ENCODE measurements at places on chromosomes 6 and 20.

DNA sequence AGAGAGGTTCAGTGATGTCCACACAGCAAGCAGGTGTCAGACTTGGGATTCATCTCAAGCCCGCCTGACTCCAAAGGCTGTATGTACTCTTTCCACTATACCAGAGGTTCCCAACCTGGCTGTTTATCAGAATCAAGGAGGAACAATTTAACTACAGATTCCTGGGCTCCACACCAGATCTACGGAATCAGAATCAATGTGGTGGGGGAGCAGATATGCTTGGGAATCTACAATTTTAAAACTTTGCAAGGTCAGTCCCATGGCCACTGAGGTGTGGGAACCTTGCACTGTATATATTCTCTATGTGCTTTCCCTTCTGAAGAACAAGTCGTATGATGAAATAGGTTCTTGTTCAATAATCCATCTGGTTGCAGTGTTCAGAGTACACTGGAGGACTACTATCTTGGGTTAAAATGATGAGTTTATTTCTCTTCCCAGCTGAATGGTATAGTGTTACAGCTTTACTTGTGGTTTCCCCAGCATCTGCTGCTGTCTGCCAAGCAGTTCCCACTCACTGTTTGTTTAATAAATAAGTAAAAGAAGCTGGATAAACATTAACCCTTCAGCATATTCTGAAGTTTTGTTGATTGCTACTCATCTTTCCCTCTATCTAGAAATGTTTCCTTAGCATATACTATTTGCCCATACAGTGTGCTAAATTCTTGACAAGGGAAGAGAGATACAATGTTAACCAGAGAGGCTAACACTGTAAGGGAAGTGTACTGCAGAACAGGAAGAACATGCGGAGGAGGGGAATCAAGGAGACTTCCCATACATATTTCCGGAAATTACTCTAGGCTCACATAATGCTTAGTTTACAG, 9.9 kb downstream of the TTI1 start:
- DNase-seq: no peak

DNA sequence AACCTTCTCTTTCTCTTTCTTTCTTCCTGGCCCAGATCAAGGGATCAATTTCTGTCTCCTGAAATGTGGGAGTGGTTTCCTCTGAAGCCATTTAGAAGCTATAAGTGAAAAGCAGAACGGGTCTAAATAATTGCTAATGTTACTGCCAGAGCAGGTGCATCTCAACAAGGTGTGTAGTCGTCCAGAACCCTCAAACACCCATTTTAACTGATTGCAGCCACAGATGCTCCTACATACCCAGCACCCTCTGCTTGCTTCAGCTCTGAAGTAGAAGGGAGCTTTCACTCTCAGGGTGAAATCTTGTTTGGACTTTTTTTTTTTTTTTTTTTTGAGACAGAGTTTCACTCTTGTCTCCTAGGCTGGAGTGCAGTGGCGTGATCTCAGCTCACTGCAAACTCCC, 592.1 kb upstream of the ARID1B start:
- DNase-seq: no peak

DNA sequence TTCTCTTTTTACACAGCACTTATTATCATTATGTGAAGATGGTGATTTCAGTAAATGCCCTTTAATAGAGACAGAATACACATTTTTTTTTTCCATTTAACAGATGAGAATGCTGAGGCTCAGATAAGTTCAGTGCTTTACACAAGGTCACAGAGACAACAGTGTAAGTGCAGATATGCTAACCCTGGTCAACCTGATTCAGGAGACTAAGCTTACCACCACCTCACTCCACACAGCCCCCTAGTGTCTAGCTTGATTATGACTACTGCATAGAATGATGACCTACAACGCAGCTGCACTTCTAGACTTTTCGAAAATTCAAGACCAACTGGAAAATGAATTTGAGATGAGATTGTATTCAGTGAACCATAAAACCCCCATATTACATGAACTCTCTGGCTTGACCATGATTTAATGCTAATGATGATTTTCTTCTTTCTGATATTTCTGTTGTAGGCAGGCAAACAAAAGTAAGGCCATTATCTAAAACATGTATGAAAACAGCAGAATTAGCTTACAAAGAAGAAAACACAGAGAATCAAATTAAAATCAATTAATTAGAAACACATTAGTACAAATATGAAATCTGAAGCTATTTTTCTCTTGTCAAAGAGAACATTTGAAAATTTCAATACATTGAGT, 212.1 kb upstream of the PHACTR1 start:
- no peak for DNase-seq

DNA sequence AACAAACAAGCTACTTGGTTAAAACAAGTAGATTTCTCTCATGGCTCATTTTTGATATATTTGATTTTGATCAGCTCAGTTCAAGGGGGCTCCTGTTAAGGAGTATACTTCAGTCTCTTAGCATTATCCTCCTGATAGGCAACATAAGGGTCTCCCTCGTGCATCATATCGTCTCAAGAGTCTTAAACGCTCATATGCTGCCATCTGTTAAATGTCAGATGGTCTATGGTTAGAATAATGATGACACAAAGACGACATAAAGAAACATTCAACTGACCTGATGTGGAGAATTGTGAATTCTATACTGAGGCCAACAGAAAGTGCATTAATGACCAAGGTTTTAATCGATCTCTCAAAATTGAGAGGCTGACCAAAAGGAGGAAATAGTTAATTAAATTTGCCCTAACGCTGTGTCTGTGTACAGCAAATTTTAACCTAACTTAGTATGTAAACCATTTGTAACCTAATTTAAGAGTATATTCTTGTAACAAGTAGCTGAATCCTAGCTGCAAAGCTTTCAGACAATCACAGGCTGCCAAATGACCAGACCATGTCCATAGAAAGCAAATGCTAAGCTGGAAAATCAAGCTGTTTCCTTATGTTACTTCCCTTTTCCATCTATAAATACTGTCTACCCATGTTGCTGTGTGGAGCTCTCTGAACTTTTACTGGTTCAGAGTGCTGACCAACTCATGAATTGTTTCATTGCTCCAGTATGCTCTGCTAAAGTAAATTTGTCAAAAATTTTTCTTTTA, 1688.5 kb downstream of the GRIK2 start:
- DNase-seq: no peak

- DNase-seq: no peak
Measured at GRCh38 chr6:102742754-102743356, 1349.3 kb downstream of the GRIK2 start.

DNA sequence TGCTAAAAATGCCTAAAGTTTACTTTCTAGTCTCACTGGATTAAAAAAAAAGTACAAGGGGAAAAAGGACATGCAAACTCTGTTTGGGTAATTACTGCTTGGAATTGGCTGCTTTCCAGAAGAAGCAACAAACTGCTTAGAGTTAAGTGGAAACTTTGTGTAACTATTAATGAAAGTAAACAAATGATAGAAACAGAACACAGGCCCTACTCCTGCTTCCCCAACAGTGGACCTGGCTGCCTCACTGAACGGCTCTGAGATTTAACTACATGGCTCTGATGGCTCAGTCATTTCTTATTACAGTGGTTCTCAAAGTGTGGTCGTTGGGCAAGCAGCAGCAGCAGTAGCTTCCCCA, 108.5 kb downstream of the MAN1A1 start:
- peak; percentile 17 for DNase-seq

DNA sequence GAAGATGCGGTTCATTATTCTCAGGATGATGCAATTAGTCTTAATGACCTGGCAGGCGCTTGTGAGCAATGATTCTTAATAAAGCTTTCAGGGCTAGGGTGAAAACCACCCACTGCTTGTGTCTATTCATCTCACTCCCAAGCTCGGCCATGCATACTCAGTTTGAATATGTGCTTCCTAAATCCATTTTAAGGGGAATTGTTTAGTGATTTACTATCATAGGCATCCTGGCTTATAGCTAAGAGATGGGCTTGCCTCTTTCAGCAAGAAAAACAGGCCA, 141.1 kb upstream of the SLC24A3 start:
- no peak for DNase-seq

DNA sequence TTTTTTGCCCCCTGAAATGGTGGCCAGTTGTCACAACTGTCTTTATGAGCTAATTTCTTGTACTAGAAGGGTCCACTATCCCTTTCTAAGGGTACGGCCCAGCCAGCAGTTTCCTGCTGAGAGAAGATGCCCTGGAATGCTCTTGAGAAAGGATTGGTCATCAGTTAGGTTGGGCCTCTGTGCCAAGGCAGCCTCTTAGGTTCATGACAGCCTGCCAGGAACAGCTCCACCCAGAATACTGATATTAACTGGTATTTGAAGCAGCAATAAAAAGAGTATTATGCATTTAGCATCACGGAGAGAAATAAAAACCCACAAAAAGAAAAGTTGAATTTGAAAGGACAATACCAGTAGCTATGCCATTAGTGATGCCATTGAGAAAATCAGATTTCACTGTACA, 9.0 kb upstream of the HINT3 start:
- no peak for DNase-seq

DNA sequence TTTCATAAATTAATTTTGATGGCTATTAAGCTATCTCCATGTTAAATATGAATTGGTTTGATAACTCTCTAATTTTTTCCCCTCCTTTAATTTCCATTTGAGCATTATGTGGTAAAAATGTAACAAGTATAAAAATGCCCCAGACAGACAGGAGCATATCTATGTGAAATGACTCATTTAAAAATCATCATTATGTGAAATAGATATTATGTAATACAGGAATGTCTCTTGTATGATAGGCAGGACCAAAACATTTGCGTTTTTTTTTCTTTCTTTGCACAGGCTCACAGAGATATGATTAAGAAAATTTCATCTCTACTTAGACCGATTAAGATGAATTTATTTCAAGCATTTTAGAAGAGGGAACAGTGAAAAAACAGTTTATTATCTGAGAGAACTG, 95.8 kb downstream of the AKAP7 start:
- no peak for DNase-seq

- no peak for DNase-seq
Measured at GRCh38 chr20:1446536-1446935, 20.1 kb downstream of the NSFL1C start.

DNA sequence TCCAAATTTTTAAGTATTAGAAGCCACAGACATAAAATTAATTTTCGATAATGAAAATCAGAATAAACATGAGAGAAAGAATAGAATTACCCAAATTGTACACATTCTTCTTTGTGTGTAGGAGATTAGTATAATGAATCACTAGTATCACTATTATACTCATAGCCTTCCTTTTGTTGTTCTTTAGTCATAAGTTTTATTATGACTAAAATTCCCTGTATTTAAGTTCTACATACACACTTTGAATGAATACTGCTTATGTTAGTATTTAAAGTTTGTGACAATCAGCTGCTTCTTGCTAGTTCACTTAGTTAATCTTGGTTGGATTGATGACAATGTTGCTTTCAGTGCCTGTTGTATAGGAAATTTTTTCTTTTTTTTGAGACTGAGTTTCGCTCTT, 72.7 kb downstream of the CCDC170 start:
- DNase-seq: peak; percentile 35
